Esophagus mucosa (tissue), 1 donor: ENCODE measurements at places on chromosomes 5 and 9. TPM values are rescaled to one million over a fixed set of nuclear protein-coding genes. Genes with fewer than 3 reads are reported as not detected.

GRCh38 chr5:142000704-142001484, 11.9 kb downstream of the GNPDA1 start:
- no peak for ATAC-seq

DNA sequence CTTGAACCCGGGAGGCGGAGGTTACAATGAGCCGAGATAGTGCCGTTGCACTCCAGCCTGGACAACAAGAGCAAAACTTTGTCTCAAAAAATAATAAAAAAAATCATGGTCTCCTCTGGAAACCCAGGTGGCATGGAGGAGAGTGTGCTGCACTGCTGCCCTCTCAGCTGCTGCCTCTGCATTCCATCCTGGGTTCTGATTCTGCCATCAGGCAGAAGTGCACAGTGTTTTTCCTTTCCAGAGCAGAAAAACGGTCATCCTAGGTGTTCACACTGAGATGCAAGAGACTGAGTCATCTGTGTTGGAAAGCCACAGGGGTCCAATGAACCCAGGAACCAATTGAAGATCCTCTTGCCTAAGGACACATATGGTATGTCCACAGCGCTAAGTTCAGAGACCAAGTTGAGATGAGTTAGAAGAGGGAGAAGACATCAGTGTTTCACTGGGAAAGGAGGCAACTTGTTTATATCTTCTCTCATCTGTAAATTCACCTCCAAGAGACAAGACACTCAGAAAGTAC, 88.8 kb upstream of the DMRT1 start:
- no peak for ATAC-seq

The PGM5 gene
- 4.1 TPM for total RNA-seq

The GLDC gene
- 28.3 TPM for total RNA-seq

The INSL4 gene
- total RNA-seq = not detected
